Stimulated activated CD8-positive, alpha-beta memory T cell treated with anti-CD3 and anti-CD28 coated beads, Interleukin-2, amount 100 ng/mL, for 48 hours (primary cell): ENCODE measurements at places on chromosomes 2 and 18.

GRCh38 chr18:29651122-29651680, 1391.3 kb downstream of the DSC3 start:
- no peak for DNase-seq

DNA sequence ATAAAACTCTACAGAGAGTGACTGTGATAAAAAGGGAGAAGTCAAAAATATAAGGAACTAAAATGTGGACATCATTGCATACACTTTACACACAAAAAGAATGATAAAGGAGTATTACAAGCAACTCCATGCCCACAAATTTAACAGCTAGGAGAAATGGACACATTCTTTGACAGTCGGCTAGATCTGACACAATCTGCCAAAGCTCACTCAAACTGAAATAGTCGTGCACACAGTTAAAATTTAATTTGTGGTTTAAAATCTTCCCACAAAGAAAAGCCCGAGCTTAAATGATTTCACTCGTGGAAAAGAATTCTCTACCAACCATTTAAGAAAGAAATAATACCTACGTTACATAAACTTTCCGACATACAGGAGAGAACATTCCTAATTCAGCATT, 132.4 kb downstream of the ZAP70 start:
- no peak for DNase-seq

DNA sequence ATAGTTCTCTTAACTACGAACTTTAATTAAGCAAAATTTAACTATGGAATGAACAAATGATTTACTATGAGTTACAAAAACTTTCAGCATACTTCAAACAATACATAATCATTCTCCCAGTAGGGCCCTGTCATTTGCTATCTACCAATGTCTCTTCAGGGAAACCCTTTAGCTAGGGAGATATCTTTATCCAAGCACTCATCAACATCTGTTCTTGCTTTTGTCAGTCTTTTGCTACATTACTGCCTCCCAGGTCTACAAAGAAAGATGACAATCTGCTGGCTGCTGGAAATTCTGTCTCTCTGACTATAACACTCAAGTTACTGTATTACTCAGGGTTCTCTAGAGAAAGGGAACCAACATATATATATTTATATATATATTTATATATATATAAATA, 1626.3 kb upstream of the CELF4 start:
- no peak for DNase-seq

DNA sequence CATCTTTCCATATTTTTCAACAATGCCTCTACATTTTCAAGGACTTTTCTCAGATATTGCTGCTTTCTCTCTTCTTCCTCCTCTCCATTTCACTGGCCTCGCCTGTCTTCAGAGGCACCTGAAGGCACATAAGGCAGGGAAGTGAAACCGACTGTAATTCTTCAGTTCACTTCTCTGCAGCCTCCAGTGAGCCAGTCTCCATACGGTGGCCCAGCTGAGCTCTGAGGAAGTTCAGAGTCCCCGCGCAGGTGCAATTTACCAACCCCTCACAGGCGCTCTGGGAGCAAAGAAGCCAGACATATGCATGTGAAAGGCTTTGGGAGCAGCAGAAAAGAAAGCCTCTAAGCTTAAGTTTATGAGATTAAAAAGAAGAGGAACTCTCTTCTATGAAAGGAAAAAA, 12.4 kb downstream of the KLHL14 start:
- DNase-seq: no peak

DNA sequence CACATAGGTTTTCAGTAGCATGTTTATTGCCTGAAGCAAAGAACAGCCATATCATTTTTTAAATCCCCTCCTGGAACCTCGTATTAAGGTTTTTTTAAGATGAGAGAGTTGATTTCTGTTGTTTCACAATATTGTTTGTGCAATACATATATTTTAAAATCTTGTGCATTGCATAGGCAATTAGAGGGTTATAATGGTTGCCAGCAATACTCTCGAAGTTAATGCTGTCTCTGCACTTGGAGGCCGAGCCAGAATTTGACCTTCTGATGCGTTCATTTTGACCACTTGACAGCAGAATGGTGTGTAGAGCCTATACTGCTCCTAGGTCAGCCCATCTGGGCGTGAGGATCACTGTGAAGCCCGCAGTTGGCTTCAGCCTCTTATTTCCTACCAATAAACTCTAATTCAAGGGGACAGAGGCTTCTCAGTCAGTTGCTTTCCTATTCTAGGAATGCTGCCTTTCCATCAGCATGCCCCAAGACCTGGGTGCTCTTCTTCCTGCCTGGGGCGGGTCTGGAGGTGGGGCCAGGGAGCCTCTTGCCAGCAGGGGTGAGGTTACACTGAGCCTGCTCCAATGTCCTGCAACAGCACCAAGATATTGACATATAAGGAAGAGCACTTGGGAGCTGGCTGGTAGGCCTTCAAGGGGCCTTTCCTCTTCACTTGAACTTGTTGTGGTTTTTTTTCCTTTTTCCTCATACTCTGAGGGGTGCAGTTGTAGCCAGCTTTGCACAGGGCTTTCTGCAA, 91.4 kb upstream of the BCL2L11 start:
- no peak for DNase-seq

DNA sequence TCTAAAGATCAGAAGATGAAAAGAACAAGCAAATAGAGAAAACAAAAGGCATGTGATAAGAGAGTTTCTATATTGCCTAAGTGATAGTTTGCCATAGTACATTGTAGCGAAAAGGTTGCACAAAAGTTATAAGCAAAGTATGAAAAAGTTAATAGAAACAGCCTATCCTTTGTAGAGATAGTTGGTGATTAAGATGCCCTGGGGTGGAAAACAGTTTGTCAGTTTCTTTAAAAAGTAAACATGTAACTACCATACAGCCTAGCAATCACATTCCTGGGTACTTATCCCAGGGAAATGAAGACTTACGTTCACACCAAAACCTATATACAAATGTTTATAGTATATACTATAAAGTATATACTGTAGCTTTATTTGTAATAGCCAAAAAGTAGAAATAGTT, 16.9 kb upstream of the DAPL1 start:
- no peak for DNase-seq

- no peak for DNase-seq
These were observed 165.9 kb upstream of the NDUFV2 start for GRCh38 chr18:8936619-8937018.

DNA sequence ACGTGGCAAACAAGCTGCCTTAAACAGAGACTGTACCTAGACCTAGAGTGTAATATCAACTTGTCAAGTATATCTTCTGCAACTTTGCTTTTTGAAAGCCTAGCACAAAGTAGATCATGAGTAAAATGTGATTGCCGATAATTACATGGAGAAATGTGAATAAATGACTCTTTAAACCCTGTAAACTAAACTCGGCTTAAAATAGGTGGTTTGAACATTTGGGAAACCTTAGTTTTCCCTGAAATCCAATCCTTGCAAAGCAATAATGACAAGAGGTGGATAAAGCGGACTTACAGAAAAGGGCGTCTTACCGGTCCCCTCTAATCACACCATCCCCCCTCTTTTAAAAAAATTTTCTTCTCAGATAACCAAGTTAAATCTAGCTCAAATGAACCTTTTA, 549 bp upstream of the PSMD14 start:
- no peak for DNase-seq

- no peak for DNase-seq
These were observed 65.2 kb upstream of the CCDC195 start for GRCh38 chr2:224781400-224781799.

- no peak for DNase-seq
These were observed 631.5 kb downstream of the SUCLG1 start for GRCh38 chr2:83827618-83828017.

- DNase-seq: no peak
These were observed 16.9 kb upstream of the TUBB6 start for GRCh38 chr18:12291161-12291560.

- no peak for DNase-seq
These were observed 590 bp downstream of the EIF2B4 start for GRCh38 chr2:27369471-27370025.

- DNase-seq: no peak
These were observed 33.6 kb downstream of the PLEKHA3 start for GRCh38 chr2:178513876-178514275.

DNA sequence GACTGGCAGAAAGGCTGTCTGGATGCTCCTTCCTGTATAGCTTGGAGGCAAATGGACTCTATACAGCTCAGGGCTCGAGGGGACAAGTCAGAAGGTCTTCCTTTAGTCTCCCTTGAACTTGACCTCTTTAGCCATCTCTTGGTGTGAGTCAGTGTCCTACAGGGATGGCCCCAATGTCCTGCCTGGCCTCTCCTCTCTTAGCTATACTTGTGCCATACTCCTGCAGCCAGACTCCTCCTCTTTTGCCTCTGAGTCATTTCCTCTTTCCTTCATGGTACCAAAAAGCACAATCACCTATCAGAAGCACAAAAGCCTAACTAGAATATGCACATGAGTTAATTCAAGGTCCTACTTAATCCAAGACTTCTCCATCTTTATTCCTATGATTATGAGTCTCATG, 112.7 kb downstream of the XRCC5 start:
- DNase-seq: no peak

DNA sequence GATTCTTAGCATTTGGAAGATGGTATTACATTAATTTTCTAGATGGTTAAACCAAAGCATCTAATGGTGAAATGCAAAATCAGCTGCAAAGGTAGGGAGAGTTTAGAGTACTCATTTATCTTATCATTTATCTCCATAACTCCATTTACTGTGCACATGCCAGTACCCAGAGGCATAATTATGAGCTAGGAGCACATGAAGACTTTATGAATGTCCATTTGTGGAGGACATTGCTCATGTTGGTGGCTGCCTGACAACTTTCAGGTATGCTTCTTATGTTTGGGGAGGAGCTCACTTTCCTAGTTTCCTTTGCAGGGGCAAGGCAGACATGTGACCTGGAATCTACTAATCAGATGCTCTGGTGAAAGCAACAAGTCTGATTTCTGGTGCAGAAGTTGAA, 134.0 kb downstream of the NRP2 start:
- DNase-seq: no peak

- no peak for DNase-seq
These were observed 195.4 kb upstream of the KLHL14 start for GRCh38 chr18:32968248-32968647.

GRCh38 chr2:63058144-63058920, 7.7 kb downstream of the OTX1 start:
- DNase-seq: no peak

DNA sequence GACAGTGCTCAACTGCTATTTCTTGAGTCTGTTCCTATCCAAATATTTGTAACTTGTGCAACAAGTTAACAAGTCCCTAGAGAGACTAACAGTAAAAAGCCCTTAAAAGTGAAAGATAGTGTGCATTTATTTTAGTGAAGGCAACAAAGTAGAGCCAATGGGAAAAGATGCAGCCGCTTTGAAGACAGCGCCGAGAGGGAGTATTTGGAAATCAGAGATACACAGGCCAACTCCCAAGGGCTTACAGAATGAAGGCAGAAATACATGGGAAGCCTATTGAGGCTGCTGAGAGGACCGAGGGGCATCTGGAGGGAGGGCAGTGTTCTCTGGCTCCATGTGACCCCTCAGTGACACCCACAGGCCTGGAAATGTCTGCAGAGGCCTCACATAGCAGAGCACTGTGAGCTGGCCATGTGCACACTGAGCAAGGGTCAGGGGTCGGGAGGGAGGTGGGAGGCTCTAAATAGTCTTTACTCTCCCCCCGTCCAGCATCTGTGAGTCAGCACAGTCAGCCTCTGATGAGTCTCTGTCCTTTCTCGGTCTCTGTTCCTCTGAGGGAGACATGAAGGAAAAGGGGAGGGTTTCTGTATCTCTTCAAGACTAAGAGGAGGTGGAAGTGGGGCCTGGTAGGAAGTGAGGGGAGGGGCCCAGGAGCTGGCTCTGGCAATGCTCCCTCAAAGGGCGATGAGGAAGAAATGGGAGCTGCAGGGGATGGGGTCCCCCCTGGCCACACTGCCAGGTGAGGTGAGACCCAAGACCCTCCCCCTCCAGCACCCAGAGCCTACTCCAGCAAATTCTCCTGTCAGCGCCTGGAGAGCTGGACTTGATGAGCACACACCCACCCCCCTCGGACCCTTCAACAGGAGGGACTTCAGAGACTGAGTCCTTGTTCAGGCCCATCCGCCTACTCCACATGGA, 133.6 kb downstream of the SP3 start:
- DNase-seq: no peak

DNA sequence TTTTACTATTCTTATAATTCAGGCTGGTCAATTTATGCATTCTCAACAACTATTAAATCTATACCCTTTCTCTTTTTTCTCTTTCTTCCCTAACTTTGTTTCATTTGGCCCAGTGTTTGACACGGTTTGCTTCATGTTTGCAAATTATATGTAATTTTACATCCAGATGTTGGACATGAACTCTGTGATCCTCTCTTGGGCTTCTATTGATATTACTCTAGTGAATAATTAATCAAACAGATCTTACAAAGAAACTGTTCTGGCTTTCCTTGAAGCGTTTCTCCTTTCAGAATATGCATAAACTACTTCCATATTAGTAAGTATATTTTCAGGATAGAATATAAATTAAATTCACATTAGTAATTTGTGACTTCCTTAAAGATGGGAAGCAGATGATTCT, 225.1 kb upstream of the TMEFF2 start:
- DNase-seq: no peak

- no peak for DNase-seq
These were observed 50.0 kb upstream of the GPR39 start for GRCh38 chr2:132366421-132367180.

GRCh38 chr2:59005836-59006615, 764.9 kb upstream of the FANCL start:
- DNase-seq: no peak

GRCh38 chr2:64401529-64401880, 52.5 kb upstream of the LGALSL start:
- DNase-seq: no peak

DNA sequence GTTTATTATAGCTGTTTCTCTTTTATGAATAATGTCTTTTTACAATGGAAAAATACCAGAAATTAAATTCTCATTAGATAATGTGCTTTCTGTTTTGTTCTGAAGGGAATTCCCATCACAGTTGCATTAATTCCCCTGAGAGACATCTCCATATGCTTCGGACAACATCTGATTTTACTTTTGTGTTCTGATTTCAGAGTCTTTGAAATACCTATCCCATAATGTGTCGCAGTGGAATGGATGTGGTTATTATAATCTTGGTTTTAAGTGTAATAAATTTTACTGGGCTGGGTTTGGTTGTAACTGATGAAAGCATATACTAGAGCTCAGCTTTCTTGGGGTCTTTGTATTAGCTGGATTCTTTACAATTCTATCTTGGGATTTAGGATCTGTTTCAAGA, 12.5 kb downstream of the SPTBN1 start:
- no peak for DNase-seq

GRCh38 chr2:28063492-28063962, 173.0 kb downstream of the BABAM2 start:
- DNase-seq: no peak

DNA sequence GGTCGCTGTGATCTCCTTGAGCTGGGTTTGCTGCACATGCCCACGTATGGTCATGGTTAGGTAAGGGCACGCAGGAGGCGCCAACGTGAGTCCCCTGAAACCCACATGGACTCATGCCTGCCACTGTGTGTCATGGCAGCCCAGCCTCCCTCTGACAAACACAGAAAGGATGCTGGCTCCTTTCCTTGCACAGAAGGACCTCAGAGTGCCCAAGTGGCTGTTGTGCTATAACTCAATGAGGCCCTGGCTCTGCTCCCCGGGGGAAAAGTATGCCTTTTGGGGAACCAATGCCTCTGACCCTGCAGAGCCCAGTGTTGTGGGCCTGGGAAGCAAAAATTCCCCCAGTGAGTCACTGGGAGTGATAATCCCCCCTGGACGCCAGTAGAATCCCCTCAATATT, 233.9 kb downstream of the VAPA start:
- no peak for DNase-seq

GRCh38 chr2:143451642-143452281, 322.5 kb downstream of the ARHGAP15 start:
- DNase-seq: no peak
